ENCODE measurements at places on chromosomes 5 and 9.
A peak's percentile ranks its signal among the peaks of the same experiment; 100 is the strongest.

GRCh38 chr9:127336506-127337352 lies 60.2 kb upstream of the SLC2A8 start:
- no peak for DNase-seq

GRCh38 chr5:113607361-113607760 lies 93.9 kb downstream of the YTHDC2 start:
- DNase-seq: no peak

GRCh38 chr9:79962836-79963235 lies 391.1 kb downstream of the TLE4 start:
- no peak for DNase-seq

DNA sequence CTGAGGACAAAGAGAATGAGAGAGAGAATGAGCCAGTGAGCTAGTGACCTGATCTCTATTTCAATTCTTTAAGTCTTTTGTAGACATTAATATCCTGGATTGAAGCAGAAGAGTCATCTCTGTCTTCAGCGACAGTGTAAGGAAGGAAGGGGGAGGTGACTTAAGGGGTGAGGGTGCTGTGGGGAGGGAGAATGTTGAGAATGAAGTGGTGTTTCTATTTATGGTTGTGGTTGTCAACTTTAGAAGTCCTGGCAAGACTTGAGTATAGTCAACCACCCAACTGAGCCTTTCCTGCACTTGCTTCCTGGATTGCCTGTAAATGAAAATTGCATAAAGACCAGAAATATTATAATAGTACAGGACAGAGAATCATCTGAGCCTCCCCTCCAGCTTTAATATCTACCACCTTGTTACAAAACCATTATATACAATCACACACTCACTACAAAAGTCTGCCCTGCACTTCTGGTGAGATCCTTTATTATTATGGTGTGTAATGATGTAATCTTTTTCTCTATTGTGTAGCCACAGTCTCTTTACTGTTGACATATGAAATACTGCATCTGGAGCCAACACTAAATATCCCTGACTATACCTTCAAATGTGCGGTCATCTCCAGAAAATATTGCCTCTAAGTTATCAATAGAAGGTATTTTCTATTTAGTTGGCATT lies 91.7 kb downstream of the NTRK2 start:
- no peak for DNase-seq

DNA sequence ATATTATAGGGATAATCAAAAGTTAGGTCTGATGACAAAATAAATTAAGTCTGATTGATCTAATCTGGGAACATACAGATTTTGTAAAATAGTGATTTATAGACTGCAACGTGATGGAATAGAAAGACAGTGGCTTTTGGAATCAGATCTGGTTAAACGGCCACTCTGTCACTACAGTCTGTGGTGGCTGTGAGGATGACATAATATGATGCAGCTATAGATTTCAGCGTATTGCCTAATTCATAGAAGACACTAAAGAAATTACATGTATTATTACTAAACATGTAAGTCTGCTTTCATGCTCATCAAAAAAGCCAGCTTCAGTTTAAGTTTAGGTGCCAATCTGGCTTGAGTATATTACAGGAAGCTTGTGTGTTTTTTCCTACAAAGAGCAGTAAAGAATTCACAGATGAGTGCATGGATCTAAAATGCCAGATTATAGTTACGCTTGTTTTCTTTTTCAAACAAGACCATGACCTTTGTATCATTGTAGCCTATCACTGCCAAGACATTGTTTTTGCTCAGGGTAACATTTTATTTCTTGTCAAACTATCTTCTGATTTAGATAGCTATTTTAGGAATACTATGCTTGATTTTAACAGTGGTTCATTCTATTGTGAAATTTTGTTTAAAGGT lies 25.7 kb downstream of the CPEB4 start:
- DNase-seq: no peak

DNA sequence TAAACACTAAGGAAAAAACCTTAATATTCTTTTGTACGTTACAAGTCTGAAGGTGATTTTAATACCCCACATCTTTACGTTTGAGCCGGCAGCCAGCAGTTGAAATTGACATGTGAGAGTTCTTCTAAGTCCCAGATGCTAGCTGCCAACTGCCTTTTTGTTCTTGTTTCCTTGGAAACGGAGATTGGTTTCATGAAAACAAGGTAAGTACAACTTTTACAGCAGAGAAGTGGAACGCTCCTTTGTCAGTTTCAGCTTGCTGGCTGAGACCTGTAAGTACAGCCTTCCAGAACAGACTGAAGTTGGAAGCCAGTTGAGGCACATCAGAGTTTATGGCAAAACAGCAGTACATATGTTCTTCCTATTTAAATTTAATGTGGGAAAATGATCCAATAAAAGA lies 1018.4 kb upstream of the ARRDC3 start:
- no peak for DNase-seq

- DNase-seq: no peak
Measured at GRCh38 chr5:30594331-30594730, 599.2 kb upstream of the CDH6 start.

DNA sequence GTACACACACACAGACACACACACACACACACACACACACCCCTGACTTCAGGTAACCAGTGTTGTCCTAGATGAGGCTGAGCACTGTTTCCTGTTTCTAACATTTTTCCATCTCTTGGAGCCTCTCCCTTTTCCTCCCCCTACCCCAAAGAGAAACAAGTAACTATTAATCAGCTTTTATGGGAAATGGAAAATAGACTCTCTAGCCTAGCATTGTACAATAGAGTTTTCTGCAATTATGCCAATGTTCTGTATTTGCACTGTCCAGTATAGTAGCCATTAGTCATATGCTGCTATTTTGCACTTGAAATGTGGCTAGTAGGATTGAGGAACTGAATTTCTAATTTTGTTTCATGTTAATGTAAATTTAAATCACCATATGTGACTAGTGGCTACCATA lies 33.1 kb downstream of the RAB3C start:
- no peak for DNase-seq

DNA sequence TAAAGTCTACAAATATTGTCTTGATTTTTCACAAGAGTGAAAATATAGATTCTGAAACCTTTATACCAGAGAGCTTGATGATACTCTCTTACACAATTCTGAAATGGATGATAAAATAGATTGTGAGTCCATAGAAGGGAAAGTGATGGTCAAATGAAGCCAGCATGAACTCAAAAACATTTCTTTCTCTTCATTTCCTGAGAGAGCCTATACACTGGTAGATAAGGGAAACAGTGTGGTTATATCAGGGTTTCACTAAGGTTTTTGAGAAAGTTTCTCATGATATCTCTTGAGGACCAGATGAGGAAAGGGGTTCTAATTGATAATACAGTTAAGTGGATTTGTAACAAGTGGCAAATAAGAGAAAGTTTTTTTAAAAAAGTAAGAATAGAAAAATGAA lies 254.1 kb downstream of the PJA2 start:
- no peak for DNase-seq

- peak; percentile 72 for DNase-seq
Measured at GRCh38 chr5:43042176-43042625, 2.1 kb upstream of the ANXA2R start.

- no peak for DNase-seq
Measured at GRCh38 chr5:136120529-136120928, 12.1 kb upstream of the SMAD5 start.

DNA sequence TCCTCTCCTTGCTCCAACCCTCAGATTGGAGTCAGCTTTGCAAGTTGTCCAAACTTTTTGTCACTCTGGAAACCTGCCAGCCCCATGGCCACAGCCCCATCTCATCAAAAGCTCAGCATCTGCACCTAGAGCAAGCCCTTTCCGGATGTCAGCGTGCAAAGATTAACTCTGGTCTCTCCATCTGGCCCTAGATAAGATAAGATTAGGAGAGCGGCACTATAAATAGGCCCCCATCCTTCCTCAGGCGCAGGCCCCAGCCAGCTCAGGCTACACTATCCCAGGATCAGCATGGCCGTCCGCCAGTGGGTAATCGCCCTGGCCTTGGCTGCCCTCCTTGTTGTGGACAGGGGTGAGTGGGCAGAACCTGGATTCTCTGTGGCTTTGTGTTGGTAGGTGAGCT lies at the start of gene SPINK4:
TSS of gene SPINK4 (plus strand) at position 247 of the 400 bp plus-strand sequence. CDS start at position 289, 42 bp downstream.
- no peak for DNase-seq
